Islet precursor cell (in vitro differentiated cells): ENCODE measurements at places on chromosomes 12 and 14.

DNA sequence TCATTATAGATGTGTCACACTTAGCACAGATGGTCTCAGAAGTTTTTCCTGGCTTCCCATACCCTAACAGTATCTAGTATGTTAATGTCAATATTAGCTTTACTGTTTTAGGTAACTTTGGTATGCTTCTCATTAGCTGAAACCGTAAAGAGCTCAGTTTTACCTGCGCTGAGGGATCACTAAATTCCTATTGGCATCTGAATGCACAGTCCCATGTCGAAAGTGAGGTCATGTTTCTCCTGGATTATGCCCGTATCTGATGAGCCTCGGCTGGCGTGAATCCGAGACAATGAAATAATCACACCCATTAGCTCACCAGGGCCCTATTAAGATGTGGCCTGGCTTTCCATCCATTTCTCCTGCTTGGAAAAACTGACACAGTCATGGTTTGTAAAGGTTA is 418.2 kb downstream of the ZFP36L1 start:
- DNase-seq, result no peak

DNA sequence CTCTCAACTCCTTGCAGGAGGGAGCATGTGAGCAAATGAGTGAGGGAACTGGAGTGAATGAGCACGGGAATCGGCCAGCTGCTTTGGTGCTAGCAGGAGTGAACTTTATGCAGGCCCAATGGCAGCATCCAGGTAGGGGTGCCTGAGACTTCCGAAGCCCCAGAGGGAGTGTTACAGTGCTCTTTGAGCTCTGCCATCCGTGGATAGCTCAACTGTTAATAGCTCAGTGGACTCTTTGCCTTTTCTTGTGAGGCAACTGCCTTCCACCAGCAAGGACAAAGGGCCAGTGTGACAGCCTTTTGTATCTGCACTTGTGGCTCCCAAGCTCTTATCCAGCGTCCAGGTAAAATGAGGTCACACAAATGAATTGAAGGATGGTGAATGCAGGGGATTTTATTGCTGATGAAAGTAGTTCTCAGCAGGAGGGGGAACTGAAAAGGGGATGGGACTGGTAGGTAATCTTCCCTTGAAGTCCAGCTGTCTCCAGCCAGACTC is 12.9 kb downstream of the CREBL2 start:
- no peak for DNase-seq

GRCh38 chr12:28563936-28564335 is 373.7 kb downstream of the CCDC91 start:
- DNase-seq, result no peak

- peak; percentile 28 for DNase-seq
Measured at GRCh38 chr14:52060080-52060479, 8.8 kb downstream of the NID2 start.

GRCh38 chr14:74978416-74978947 is 23.1 kb upstream of the PGF start:
- peak; percentile 83 for DNase-seq

GRCh38 chr14:102513899-102514772 is 4.6 kb upstream of the ANKRD9 start:
- DNase-seq, result no peak

DNA sequence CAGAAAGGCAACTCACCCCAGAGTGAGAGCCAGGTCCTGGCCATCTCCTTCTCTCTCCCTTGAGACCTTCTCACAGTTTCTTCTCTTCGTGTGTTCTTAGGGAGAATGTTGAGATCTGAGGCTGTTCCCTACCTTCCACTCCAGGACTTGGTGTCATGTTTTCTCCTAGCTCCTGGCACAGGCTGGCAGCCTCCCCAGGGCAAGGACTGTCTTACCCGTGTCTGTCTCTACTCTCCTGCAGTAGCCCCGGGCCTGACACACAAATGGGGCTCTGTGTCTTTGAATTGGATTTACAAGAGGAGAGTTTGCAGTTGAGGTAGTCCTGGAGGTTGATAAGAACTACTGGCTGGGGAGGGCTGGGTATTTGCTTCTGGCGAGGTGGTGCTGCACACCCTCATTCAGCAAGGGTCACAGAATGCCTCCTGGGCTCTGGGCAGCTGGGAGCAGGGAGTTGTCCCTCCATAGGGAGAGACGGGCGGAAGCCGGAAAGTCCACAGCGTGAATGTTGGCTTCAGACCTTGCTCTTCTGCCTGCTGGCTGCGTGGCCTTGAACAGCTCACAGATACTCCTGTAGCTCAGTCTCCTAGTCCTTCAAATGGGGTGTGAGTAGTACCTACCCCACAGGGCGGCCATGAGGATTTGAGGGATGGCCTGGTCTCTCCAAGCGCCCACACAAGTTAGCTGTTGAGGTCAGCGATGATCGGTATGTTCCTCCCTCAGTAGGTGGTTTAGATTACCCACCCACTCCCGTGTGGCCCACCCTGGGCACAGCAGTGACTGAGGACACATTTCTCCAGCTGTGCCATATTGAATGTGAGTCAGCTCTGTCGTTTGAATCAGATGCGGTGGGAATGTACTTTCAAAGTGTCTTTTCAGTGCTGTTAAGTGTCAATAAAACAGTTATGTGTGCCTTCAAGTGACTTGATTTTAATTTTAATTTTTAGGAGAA is 10.2 kb downstream of the EP400 start:
- DNase-seq, result no peak

DNA sequence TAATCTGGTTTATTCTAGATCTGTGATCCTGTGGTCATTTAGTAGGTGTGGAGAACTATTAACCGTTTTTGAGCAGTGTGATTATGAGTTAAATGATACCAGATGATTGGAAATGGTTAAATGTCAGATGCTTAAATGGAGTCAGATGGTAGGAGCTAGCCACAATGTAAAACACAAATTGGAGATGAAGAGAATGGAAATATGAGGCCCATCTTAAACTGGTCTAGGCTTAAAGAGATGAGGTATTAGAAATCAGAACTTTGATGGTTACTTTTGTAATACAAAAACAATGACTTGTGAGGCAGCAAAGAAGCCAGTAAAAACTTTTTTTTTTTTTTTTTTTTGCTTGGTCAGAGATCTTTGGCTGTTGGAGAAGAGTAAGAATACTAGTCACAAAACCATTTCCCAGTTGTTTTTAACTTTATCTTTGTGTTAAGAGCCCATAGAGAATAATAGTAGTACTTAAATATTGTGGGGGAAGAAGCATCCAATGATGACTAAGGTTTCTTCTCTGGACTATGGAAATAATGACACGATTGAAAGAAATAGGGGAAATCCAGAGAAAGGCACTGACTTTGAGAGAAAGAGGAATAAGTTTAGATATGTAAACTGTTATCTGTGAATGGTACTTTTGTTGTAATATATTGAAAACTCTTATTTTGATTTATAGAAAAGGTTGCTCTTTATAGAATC is 95.9 kb downstream of the WNK1 start:
- DNase-seq, result no peak

DNA sequence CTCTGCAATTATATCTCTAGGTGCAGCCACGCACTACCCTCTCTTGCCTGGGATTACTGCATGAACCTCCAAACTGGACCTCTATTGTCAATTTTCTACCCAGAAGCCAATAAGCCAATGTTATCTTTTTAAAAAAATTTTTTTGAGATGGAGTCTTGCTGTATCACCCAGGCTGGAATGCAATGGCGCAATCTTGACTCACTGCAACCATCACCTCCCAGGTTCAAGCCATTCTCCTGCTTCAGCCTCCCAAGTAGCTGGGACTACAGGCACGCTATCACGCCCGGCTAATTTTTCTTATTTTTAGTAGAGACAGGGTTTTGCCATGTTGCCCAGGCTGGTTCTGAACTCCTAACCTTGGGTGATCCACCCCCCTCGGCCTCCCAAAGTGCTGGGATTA is 11.2 kb upstream of the PXN start:
- DNase-seq, result no peak
